ENCODE measurements at places on chromosomes 11 and 22. TPM values are rescaled to one million over a fixed set of nuclear protein-coding genes. Genes with fewer than 3 reads are reported as not detected.

DNA sequence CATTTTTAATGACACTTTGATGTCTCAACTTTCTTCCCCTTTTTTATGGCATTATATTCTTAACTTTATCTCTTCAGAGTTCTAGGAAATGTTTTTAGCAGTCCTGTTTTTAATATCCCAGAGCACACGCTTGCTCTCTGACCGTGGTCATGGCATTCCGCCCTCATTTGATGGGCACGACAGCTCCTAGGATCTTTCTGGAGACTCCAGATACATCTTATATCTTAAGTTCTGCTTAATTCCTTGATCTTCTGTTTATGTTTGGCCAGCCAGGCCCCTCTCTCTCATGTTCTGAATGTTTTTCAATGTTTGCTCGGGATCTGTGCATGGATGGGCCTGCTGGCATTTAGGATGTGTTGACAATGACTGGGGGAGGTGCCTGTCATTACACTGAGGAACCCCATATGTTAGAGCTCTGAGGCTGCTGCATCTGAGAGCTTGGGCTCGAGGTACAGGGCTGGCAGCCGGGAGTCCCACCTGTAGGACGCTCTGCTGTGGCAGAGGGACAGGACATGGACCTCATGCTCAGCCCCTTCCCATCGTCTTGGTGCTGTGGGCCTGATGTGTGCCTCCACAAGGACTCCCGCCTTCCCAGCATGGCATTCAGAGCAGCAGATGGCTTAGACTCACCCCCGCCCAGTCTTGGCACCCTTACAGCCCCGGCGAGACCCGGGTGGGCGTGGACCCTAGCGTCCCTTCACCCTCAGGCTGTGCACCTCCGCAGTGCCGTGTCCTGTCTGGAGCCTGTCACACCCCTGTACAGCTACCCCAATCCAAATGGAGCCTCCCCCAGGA lies 75.0 kb downstream of the CDKN1C start:
- DNase-seq = no peak

- no peak for DNase-seq
These were observed 486.5 kb downstream of the TBC1D22A start for GRCh38 chr22:47248925-47249324.

JAML gene
- 193 TPM for total RNA-seq

TOMT gene
- total RNA-seq = not detected

GRCh38 chr22:46934746-46935491 lies 172.5 kb downstream of the TBC1D22A start:
- DNase-seq = peak; percentile 43

TYR gene
- total RNA-seq = not detected

DNA sequence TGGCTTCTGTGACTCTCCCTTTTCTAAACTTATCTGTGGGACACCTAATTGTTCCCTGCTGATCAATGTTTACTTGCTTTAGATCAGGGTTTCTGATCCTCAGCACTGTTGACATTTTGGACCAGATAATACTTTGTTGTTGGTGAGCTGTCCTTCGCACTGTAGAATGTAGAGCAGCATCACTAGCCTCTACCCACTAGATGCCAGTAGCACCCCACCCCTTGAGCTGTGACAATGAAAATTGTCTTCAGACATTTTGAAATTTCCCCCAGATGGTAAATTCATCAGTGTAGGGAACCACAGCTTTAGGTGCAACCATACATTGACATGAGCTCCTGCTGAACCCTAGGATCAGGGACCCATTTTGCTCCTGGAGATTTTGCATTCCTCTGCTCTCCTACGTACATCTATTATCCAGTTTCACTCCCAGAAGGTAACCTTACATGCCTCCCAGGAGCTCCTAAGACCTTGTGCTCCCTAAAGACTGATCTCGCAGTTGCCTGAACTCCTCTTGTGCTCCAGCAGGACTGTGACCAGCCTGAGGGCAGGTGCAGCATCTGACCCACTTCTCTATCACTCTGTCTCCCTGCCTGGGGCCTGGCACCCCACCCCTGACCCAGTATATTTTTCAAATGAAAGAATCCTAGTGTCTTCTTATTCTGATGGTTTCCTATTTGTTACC lies 107.8 kb downstream of the FAR1 start:
- DNase-seq = peak; percentile 46

DNA sequence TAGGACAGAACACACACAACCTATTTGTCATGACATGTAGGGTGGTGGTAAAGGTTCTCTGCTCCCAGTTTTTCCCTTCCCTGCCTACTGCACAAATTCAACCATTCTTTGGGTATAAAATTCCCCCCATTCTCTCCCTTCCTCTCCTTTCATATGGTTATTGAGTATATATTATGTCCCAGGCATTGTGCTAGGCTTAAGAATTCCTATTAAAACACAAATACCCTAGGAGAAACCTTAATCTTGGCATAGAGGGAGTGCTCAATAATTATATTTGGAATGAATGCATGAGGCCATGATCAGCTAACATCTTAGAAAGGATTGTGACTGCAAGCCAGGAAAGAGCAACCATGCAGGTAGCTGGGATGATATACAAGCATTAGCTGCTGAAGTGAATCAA lies 120.4 kb upstream of the MTMR2 start:
- no peak for DNase-seq

GRCh38 chr22:35334004-35334403 lies 34.3 kb downstream of the TOM1 start:
- peak; percentile 66 for DNase-seq

GRCh38 chr11:45660729-45661438 lies 4.5 kb downstream of the CHST1 start:
- DNase-seq = no peak

OR2D2 gene
- 0.44 TPM for total RNA-seq

FBLN1 gene
- not detected for total RNA-seq

CATSPERZ gene
- total RNA-seq = not detected

DNA sequence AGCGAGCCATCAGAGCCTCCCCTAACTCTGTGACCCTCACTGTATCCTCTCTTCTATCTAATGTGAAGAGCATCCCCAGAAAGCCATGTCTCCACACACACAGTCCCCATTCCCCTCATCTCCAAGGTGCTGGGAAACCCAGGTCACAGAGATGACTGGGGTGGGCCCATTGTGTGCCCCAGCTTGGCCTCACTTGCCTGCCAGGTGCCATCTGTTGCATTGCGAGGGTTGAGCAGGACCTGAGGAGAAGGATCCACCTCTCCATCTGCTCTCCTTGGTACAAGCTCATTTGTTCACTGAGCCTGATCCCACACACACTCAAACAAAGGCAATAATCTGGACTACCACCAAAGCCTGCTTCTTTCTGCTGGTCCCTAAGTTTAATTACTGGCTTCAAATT lies 118.8 kb downstream of the SPATA19 start:
- no peak for DNase-seq

GRCh38 chr22:46902998-46903916 lies 140.8 kb downstream of the TBC1D22A start:
- DNase-seq = no peak

DNA sequence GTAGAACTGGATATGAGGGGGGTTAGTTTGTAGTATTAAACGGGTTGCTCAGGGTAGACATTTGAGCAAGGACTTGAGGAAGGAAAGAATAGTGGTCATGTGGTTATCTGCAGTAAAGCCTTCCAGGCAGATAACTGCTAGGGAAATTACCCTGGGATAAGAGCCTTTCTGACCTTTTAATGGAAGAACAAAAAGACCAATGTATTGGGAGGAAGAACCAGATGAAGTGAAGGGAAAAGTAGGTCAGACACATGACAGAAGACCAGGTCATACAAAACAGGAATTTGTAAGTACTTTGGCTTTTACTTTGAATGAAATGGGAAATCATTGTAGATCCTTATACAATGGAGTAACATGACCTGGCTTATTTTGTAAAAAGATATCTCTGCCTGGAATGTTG lies 241.9 kb upstream of the CTSC start:
- no peak for DNase-seq

DNA sequence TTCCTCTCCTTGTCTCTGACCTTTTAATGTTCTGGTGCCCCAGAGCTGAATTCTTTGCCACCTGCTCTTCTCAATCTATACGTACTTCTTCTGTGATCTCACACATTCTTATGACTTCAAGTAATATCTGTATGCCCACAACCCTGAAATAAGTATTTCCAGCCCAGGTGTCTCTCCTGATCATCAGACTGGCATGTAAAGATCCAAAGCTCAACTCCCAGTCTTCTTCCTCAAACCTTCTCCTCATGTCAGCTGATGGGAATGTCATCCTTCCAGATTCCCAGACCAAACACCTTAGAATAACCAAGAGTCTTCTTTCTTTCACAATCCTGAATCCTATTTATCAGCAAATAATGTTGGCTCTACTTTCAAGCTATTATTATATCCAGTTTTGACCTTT lies 9.3 kb downstream of the MS4A3 start:
- DNase-seq = no peak

- no peak for DNase-seq
These were observed 32.2 kb upstream of the TFIP11 start for GRCh38 chr22:26544489-26544888.

GRCh38 chr11:120151536-120151935 lies 13.6 kb upstream of the TRIM29 start:
- DNase-seq = no peak

- DNase-seq = no peak
These were observed 831.5 kb downstream of the TBC1D22A start for GRCh38 chr22:47593911-47594311.

OTUB1 gene
- 86.1 TPM for total RNA-seq

A4GALT gene
- not detected for total RNA-seq

VSIG2 gene
- not detected for total RNA-seq

DNA sequence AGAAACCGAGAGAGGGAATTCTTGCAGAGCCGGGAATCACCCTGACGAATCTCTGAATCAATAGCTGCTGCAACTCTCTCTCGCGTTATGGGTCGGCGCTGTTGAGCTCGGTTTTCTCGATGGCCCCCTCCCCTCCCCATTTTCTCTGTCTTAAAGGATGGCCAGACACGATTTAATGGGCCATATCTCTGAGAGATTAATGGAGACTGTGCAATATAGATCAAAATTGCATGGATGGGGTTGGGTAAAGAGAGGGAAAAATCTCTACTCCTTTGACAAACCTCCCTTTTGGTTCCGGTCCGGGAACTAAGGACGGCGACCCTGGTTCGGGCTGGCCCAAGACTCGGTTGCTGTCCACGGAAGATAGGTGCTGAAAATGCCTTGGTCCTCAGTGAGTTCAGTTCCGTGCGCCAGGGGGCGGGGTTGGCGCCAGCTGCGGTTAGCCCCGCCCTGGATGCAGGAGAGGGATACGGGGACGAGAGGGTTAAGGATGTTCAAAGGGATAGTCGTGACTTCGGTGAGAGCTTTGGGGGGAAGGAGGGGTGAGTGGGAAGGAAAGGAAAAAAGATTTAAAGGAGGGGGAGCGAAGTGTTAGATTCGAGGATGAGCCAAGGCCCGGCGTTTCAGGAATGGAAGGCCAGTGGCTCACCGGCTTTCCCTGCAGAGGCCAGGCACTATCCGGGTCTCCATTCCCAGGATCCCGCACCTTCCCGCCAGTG lies 103.6 kb upstream of the HSD17B12 start:
- peak; percentile 66 for DNase-seq

- peak; percentile 64 for DNase-seq
These were observed 8.8 kb upstream of the PLA2G3 start for GRCh38 chr22:31148953-31149627.

GRCh38 chr11:45885274-45885920 lies at the start of gene MAPK8IP1:
Gene MAPK8IP1 (plus strand): TSS chr11:45885651. CDS start chr11:45885821, 170 bp downstream.
- peak; percentile 68 for DNase-seq

RFPL2 gene
- not detected for total RNA-seq
